ENCODE measurements at places on chromosomes 11 and 22.

DNA sequence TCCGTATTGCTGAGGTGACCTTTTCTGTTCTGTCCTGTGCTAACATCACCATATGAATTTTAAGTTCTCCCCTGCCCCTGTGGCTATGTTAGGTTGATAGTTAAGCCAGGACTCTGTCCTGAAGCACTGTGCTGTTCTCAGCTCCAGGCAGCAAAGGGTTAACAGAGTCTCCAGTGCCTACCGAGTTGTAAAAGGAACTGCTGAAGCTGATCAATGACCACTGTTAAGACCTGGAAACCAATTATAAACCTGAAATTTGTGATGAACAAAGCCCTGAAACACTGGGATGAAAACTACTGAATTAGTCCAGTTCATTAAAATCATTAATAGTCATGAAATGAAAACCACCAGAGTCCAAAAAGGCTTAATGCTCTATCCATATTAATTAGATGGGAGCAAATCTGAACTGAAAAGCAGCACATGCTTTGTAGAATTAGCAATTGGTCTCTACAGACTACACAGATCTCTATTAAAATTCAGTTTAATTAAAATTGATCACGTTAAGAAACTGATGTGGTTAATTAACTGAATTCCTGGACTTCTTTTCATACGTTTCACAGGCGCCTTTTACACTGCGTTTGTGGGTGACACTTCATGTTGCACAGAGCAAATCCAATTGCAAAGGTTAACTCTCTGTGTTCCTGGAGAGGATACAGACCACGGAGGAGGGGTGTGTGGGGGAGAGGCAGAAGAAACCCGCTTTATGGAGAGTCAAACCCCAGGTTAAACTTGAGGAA is 188.5 kb upstream of the MPPED2 start:
- DNase-seq, result no peak

DNA sequence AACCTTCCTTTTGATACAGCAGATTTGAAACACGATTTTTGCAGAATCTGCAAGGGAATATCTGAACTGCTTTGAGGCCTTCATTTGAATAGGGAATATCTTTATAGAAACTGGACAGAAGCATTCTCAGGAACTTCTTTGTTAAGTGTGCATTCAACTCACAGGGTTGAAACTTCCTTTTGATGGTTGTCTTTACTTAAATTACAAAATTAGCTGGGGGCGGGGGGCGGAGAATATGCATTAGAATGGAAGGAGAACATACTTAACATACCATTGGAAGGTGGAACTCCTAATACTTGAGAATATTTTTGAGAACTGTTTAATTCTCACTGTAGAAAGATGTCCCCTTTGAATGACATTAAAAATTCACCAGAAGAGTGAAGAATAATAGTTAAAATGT is 104.4 kb downstream of the TRIM51G start:
- DNase-seq, result no peak

DNA sequence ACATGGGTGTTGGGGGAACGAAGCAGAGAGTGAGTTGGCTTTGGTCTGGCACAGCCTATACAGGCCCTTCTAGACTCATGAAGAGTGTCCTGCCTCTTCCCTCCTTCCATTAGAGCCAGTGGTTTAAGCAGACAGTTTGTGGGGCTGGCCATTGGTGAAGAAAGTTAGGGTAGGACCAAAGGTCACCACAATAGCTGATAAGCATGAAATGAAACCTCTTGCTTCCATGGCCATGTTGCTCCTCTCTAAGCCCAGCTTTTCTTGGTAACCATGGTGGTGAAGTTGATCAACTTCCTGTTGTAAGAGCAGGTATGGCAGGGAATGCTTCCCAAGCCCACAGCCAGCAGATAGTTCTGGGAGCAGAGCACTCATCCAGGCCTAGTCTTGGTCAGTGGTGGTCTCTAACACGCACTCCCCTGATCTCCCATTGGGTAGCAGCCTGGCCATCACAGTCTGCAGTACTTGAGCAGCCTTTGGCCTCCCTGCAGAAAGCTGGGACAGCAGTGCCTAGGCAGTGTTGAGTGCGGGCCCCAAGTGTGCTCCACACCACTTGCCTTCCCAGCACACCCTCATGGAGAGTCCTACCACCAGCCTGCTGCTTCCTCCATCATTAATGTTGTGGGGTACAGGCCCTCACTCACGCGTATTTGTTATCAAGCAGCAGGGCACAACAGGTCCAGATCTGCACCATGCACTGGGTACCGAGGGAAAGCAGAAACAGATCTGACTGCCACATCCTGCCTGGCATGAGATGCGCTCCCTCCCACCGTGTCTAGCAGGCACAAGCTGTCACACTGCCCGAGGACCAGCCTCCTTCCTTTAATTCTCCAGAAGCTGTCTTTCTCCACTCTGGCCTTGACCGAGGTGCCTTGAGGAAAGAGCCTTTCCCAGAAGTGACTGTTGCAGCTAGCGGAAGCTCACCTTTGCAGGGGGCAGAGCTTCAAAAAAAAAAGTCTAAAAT is 65.8 kb upstream of the SUSD2 start:
- no peak for DNase-seq

DNA sequence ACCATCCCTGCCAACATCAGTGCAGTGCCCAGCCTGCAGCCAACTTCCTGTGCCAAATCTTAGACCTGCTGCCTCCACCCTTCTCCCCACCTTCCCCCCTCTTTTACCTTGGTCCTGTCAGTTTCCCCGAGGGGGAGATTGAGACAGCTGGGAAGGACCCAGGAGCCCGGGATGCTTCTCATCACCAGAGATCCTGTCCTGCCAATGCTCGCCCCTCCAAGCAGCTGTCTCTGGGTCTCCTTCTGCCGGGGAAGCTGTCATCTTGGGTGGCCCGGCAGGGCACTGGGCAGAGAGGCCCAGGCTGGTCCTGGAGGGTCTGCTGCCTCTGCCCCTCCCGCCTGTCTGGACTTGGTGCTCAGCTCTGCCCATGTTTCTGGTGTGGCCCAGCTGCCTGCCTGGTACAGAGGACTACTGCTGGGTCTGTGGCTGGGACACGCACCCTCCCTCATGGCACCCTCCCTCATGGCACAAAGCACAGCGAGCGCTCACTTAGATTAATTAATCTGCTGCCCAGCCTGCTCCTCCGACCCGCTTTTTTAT is 60.4 kb upstream of the THY1 start:
- DNase-seq, result no peak

GRCh38 chr22:44550711-44551491 is 52.9 kb upstream of the RTL6 start:
- DNase-seq, result no peak

DNA sequence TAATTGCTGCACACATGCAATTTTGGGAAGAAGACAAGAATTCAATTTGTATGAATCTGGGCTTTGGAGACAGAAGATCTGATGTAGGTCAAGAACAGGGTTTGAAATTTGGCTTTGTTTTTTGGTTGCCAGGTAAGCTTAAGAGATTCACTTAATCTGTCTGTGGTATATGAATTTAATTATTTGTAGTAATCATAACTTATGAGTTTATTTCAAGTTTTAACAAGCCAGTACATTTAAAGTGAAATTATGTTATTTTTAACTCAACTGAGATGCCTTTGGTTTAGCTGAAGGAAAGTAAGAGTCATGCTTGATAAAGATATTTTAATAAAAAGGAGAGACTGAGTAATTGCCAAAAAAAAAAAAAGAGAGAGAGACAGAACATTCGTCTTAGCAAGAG is 384.1 kb downstream of the LUZP2 start:
- no peak for DNase-seq

GRCh38 chr11:75719340-75720239 is 2.0 kb downstream of the MOGAT2 start:
- no peak for DNase-seq
